ENCODE measurements at places on chromosomes 3 and 15. TPM values are rescaled to one million over a fixed set of nuclear protein-coding genes. Genes with fewer than 3 reads are reported as not detected.

- no peak for DNase-seq
Measured at GRCh38 chr3:194732617-194733016, 46.9 kb downstream of the FAM43A start.

DNA sequence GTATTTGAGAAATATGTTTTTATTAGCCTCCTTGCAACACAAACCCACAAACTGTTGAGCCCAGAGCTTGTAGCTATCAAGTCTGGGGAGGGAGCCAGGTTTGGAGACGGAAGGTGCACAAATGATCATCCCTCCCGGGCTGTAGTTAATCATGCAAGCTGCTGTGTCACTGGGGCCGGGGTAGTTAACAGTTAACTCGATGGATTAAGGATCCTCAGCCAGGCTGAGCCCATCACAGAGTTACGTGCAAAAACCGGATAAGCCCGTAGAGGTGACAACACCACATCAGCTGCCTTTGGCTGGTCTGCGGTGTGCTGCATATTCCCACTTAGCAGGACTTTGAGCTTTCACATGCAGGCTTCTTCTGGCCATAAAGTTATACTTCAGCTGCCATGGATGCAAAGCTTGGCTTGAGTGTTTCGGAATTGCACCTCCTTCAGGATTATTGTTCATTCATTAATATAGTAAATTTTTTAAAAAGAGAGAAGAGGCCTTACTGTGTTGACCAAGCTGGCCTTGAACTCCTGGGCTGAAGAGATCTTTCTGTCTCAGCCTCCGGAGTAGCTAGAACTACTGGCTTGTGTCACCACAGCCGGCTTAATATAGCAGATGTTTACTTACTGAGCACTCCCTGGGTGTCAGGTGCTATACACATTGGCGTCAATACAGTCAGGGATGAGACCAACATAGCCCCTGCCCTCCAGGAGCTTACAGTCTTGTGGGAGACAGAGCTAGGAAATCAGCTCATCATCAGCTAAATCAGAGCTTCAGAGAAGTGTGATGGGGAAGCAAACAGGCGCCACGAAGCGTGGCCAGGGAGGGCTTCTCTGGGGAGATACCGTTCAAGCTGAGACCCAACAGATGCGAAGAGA lies 226.8 kb upstream of the BHLHE40 start:
- DNase-seq, result peak; percentile 82

- no peak for DNase-seq
Measured at GRCh38 chr3:183375787-183376186, 52.6 kb downstream of the MCF2L2 start.

GRCh38 chr3:72679540-72680198 lies 168.6 kb downstream of the SHQ1 start:
- DNase-seq, result no peak

- no peak for DNase-seq
Measured at GRCh38 chr3:47813551-47814177, 10.7 kb downstream of the DHX30 start.

GRCh38 chr15:99310745-99311144 lies 59.5 kb downstream of the LRRC28 start:
- no peak for DNase-seq

DNA sequence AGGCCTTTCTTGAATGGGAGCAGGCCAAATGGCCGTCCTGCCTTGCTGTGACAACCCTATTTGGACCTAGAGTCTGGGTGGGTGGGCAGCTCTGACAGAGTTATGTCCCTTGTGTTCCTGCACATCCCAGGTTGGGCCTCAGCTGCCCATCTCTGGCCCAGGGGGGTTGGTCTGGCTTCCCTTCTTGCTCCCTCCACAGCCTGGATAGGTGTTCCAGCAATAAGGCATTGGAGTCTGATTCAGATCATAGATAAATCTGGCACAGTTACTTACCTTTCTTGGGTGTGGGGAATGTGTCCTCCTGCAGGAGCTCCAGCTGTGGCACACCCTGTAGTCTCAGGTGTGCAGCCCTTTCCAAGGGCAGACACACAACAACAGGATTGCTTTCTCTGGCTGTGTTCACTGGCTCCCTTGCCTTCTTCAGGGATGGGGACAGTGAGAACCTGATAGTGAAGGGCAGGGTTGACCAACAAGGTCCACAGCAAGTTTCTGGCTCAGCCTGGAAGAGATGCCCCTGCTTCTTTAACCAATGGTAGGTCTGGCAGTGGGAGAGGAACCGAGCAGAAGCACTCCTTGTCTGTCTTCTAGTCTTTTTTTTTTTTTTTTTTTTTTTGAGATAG lies 177.9 kb downstream of the EPHB1 start:
- peak; percentile 75 for DNase-seq

DNA sequence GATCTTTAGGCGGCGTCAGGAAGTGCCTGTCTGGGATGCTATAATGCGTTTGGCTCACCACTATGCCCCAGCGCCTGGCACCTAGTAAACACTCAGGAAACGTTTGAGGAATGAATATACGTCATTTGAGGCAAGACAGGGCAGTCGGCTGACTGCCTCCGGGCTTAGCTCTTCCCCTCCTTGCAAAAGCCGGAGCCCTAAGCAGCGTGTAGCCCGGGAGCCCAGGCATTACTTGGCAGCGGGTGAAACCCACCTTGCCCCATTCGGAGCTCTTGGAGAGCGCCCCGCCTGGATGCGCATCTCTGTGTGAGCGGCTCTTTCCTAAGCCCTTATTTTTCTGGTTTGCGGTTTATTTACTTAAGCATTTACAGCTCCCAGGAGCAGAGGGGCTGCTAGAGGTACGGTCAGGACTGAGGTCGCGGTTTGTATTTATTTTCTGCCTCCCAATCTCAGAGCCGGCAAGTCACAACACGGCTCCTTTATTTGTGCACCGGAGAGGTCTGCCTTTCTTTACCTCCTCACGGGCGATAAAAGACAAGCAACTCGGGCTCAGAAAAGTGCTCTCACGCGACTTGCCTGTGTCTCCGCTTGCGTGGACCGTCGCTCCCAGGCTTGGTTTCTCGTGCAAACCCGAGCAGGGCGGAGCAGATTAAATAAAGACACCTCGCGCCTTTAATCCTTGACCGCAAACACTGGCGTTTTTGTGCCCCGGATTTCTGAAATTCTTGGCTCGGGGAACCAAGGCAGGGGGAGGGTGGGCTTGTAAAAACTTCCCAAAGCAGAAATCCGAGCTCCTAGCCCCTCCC lies 737 bp upstream of the ITPR1 start:
- DNase-seq, result peak; percentile 40

DNA sequence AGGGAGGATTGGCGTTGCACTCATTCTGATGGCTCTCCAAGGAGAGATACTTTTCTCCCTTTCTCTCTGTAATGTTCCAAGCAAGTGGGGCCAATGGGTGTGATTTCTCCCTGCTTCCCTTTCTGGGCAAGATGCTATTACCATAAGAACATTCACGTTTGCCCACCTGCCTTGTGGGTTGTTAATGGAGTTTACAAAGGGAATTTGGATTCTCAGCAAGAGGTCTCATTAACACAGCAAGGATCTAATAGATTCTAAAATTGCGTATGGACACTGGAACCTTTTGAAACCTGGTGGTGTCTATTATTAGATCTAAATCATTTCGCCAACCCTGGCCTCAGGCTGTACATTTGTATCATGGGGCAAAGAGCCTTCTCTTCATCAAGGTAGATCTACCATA lies 74.1 kb downstream of the SLCO3A1 start:
- no peak for DNase-seq

DNA sequence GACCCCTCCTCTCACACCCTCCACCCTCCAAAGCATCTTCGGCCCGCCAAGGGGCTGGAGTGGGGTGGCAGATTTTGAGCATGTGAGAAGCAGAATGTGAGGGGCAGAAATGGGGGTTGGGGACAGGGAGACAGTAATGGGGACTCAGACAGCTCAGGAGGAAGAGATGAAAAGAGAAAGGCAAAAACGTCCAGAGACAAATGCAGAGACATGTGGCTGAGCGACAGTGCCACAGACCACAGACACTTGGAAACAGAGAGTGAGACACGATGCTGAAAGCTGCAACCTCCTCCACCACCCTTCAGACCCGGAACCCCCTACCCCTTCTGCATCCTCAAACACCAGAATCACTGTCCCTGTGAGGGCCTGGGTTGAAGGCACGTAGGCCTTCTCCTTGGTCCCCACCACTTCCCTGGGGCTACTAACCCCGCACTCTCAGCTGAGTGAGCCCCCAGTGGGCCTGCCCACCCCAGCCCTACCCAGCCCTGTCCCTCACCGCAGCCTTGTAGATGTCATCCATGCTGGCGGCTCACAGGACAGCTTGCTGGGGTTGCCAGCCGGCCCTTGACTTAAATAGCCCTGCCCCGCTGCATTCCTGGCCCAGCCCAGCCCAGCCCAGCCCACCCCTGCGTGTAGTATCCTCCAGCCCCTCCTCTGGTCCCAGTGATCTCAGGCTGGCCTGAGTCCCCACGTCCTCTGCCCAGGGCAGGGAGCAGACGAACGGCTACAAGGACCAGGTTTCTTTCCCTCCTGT lies at the start of gene TNNC1:
Gene TNNC1 (minus strand): TSS at position 546 of the 754 bp plus-strand sequence. CDS start 26 bp downstream, at position 520.
- no peak for DNase-seq

DNA sequence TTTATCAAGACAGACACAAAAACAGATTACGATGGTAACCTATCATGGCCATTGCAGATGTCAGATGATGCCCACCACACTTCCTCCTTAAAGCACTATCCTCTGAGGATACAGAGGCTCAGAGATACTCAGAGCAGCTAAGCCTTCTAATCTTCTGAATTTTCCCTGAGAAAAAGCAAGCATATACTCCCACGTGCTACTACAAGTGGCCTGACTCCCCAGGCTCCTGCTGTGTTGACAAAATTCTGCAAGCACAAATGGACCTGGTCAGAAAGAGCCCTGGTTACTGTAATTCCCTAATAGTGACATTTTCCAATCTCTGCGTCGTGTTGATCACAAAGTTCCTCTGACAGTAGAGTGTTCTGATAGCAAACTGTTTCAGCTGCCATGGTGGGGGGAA lies 207.1 kb downstream of the KCNMB2 start:
- no peak for DNase-seq

DNA sequence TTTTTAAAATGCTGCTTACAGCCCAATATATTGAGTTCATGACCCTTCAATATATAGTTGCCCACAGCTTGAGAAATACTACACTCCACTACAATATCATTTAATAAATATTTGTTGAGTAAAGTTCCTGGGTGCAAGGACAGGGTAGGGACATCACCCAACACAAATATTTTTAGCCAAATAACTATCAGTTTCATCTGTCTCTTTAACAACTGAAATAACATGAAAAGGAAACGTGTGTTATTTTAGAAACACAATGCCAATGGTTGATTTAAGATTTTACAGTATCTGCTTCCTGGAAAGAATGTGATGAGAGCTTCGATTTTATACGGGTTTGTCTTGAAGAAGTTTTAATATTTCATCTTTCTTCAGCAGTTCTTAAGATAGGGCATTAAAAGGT lies 67.7 kb upstream of the CDV3 start:
- DNase-seq, result no peak

- DNase-seq, result no peak
Measured at GRCh38 chr3:160265088-160265487, 39.9 kb downstream of the C3orf80 start.

Gene HHLA2
- total RNA-seq, result not detected

Gene ACAN
- total RNA-seq, result 0.58 TPM

Gene KNL1
- 1.7 TPM for total RNA-seq

Gene PLD1
- 45.6 TPM for total RNA-seq

Gene C3orf20
- not detected for total RNA-seq

Gene TRAT1
- total RNA-seq, result not detected

Gene POC1A
- total RNA-seq, result 1.7 TPM

Gene RTP4
- 1.3 TPM for total RNA-seq

All from lower leg skin (tissue), 4 donors.